ENCODE measurements at places on chromosomes 3 and 15. TPM values are rescaled to one million over a fixed set of nuclear protein-coding genes. Genes with fewer than 3 reads are reported as not detected.

Gene TGM5
- polyA plus RNA-seq, result 0.08 TPM

Gene ROBO2
- 2.9 TPM for polyA plus RNA-seq

Gene ATP8B4
- polyA plus RNA-seq, result 4.3 TPM

Gene SLC27A2
- polyA plus RNA-seq, result 0.39 TPM

Gene IMPG2
- 1.5 TPM for polyA plus RNA-seq

Gene ANKRD34C
- polyA plus RNA-seq, result 0.04 TPM

Gene SLC28A1
- 0.32 TPM for polyA plus RNA-seq

Gene ITGA11
- polyA plus RNA-seq, result 2.3 TPM

Gene IFT57
- polyA plus RNA-seq, result 20.2 TPM

Gene TMEM212
- 0.15 TPM for polyA plus RNA-seq

Gene PP2D1
- polyA plus RNA-seq, result 0.53 TPM

Gene MST1R
- polyA plus RNA-seq, result 4.4 TPM

Gene TERC
- not detected for polyA plus RNA-seq

Gene CDHR4
- not detected for polyA plus RNA-seq

Gene CHRNB4
- polyA plus RNA-seq, result 0.30 TPM

Gene TM4SF4
- not detected for polyA plus RNA-seq

Data from hindlimb muscle (tissue), 1 donor.